ENCODE measurements at places on chromosomes 2 and 18. TPM values are rescaled to one million over a fixed set of nuclear protein-coding genes. Genes with fewer than 3 reads are reported as not detected.

Gene RBM43
- 8.0 TPM for polyA plus RNA-seq

Gene GKN2
- not detected for polyA plus RNA-seq

Gene TMEM200C
- 1.5 TPM for polyA plus RNA-seq

Gene INPP5D
- 9.8 TPM for polyA plus RNA-seq

Gene TRIM54
- polyA plus RNA-seq = 83.1 TPM

Gene SERTAD2
- polyA plus RNA-seq = 29.0 TPM

Gene SLC16A14
- polyA plus RNA-seq = 2.7 TPM

Gene ZNF892
- polyA plus RNA-seq = 1.9 TPM

Gene RNU2-63P
- not detected for polyA plus RNA-seq

Gene CD207
- not detected for polyA plus RNA-seq

Gene CCDC85A
- 3.1 TPM for polyA plus RNA-seq

Gene NEU2
- polyA plus RNA-seq = not detected

Gene PLCD4
- 31.2 TPM for polyA plus RNA-seq

Gene NLRC4
- polyA plus RNA-seq = 1.1 TPM

Gene SLC9A4
- not detected for polyA plus RNA-seq

Gene NT5C1B
- polyA plus RNA-seq = 0.73 TPM

Gene HOXD4
- 3.2 TPM for polyA plus RNA-seq

Gene SLC4A5
- polyA plus RNA-seq = 1.3 TPM

Gene FLACC1
- 1.5 TPM for polyA plus RNA-seq

Gene LOXHD1
- 1.4 TPM for polyA plus RNA-seq

Gene DSG1
- polyA plus RNA-seq = 0.91 TPM

Gene TANC1
- 25.2 TPM for polyA plus RNA-seq

Gene ANKRD30B
- not detected for polyA plus RNA-seq

Gene AQP12A
- polyA plus RNA-seq = 1.2 TPM

Gene CNOT9
- 42.3 TPM for polyA plus RNA-seq

Gene ARL4C
- 4.3 TPM for polyA plus RNA-seq

Gene NYAP2
- polyA plus RNA-seq = 0.28 TPM

Gene RAD51AP2
- polyA plus RNA-seq = 0.13 TPM

Gene CAD
- polyA plus RNA-seq = 37.1 TPM

Gene BUB1
- polyA plus RNA-seq = 11.9 TPM

Gene C2orf78
- polyA plus RNA-seq = not detected

Gene RAB6D
- 1.2 TPM for polyA plus RNA-seq

Gene ABCA12
- polyA plus RNA-seq = 1.1 TPM

Gene NEURL3
- 0.30 TPM for polyA plus RNA-seq

Gene ACVR1C
- 0.15 TPM for polyA plus RNA-seq

Gene TWIST2
- polyA plus RNA-seq = 43.7 TPM

Data from muscle of leg (tissue), 16 donors.